Left lobe of liver (tissue), 2 donors: ENCODE measurements at places on chromosomes 2 and 18. TPM values are rescaled to one million over a fixed set of nuclear protein-coding genes. Genes with fewer than 3 reads are reported as not detected.
A peak's percentile ranks its signal among the peaks of the same experiment; 100 is the strongest.

The LOXHD1 gene
- total RNA-seq, result not detected

The PROKR1 gene
- total RNA-seq, result 0.05 TPM

- no peak for DNase-seq
Observed at GRCh38 chr18:72965616-72966015, 97.8 kb upstream of the NETO1 start.

DNA sequence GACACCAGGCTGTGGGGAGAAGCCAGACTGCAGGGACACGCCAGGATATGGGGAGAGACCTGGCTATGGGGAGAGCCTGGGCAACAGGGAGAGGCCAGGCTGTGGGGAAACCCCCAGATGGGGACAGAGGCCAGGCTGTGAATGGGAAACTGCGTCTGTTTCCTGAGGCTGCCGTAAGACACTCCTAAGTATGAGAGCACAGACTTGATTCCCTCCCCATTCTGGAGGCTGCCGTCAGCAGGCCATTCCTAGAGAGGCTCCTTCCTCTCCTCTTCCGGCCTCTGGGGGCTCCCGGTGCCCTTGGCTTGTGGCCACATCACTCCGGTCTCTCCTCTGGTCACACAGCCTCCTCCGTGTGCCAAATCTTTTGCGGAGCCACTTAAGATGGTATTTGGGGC lies 32.3 kb downstream of the ADI1 start:
- DNase-seq, result no peak

DNA sequence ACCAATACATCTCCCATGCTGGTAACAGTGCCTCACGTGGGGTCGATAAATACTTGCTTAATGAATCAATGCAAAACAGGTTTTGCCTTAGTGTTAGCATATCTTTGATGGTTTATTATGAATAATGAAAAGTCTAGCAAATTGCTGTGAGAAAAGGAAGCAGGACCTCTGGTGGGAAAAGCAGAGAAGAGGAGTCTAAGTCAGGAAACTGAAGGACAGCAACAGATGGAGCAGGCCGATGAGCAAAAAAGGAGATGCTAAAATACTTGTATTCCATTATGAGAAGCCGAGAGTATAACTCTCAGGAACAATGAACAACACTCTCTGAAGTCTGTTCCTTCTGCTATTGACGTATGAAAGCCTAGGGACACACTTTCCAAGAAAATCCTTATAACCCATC lies 555.2 kb upstream of the KLHL29 start:
- no peak for DNase-seq

GRCh38 chr18:58520969-58521368 lies 107.9 kb downstream of the ALPK2 start:
- no peak for DNase-seq

- DNase-seq, result peak; percentile 72
Observed at GRCh38 chr18:13183790-13184189, 34.8 kb upstream of the LDLRAD4 start.

DNA sequence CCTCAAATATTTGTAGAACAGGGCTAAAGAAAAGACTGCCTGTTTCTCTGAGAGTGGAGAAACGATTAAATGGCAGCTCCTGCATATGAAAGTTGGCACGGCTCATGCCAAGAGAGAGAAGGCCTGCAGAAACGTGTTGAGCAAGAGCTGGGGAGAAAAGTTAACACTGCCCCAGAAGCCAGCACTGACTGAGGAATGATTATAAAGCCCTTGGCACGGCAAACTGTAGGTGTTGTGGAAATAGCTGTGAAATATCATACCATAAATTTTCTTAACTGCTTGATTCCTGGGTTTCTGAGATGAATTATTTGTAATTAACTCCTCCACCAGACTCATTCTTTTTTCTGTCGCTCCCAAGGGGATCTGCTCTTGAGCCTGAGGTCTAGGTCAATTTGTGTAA lies 4.3 kb downstream of the FRZB start:
- peak; percentile 72 for DNase-seq

DNA sequence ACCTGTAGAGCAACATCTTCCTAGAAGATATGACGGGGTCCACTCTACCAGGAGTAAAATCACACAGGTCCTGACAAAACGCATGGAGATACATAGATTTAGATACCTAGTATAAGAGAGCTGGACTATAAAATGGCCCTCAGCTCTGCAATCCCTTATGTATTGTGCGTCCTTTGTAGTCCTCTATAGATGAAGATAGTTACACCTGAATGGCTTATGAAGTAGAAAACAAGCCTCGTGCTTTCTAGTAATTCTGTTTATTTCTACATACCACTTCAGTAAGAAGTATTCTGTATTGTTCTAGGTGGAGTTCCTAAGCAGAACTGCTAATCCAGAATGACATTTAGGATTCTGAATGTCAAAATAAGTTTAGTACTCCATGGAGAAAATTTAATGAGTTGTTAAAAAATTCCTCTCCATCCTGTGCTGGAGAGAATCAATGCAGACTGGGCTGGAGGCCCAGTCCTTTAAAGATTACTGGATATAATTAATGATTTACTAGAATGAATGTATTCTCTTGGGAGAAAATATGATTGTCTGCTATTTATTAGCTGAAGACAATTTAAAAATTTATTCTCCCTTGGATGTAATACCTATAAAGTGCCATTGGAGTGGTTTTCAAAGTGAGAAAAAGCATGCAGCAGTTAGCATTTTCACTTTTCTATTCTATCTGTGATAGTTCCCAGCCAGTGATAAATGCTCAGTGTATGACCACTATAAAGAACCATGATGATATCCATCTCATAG lies 147.3 kb upstream of the UNC80 start:
- no peak for DNase-seq
